ENCODE measurements at places on chromosomes 7 and 10. TPM values are rescaled to one million over a fixed set of nuclear protein-coding genes. Genes with fewer than 3 reads are reported as not detected.
A peak's percentile ranks its signal among the peaks of the same experiment; 100 is the strongest.

The LRRD1 gene
- 0.29 TPM for total RNA-seq

- no peak for DNase-seq
Observed at GRCh38 chr7:100190048-100190711, 12.5 kb downstream of the STAG3 start.

The TMEM254 gene
- 8.7 TPM for total RNA-seq

The SEMA3D gene
- total RNA-seq: 0.72 TPM

The SORCS1 gene
- total RNA-seq: not detected

The OR6V1 gene
- total RNA-seq: not detected

The BTBD16 gene
- not detected for total RNA-seq

DNA sequence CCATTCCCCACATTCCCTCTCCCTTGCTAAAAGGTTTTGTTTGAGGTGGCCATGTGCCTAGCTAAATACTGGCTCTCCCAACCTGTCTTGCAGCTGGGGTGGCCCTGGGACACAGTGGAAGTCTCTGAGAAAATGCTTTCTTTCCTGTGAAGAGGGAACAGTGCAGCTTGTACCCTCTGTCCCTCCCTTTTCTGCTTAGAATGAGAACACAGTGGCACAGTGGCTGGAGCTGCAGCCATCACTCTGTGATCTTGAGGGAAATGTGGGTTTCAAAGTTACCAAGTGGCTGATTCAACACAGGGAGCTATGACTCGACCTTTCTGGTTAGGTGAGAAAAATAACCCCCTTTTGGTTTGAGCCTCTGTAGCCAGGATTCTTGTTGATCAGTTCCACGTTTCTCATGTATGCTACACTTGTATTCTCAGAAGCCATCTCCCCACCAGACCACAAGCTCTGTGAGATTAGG lies 62.7 kb upstream of the CARD11 start:
- no peak for DNase-seq

DNA sequence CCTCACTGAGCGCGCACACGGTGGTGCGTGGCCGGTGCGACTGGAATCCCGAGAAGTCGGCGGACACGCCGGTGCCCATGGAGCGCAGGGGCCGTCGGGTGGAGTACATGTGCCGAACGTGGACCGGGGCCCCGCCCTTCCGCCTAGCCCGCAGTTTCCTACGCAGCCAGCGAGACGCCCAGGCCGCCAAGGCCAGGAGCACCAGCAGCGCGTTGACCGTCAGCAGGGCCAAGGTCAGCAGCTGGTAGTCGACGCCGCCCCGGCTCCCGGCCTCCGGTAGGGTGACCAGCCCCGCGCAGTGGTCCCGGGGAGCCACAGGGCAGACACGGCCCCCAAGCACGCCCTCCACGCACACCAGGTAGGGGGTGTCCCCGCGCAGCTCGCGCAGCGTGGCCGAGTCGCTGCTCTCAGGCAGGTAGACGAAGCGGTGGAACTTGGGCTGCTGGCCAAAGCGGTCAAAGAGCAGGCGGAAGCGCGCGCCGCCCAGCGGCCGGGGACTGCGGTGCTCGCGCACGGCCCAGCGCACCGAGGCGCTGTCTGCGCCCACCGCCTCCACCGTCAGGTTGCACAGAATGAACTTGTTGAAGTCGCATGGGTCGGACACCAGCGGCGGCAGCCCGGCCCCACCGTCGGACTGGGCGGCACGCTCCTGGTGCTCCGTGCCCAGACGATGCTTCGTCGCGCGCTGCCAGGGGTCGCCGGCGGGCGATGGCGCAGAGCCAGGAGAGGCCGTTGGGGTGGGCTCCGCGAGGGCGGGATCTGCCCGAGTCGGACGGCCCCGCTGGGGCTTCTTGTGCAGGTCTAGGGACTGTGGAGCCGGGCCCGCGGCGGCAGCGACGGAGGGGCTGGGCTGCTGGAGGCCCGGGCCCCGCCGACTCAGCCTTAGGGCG lies 2.2 kb downstream of the TRIL start:
- DNase-seq: no peak

The ECHDC3 gene
- 0.36 TPM for total RNA-seq

DNA sequence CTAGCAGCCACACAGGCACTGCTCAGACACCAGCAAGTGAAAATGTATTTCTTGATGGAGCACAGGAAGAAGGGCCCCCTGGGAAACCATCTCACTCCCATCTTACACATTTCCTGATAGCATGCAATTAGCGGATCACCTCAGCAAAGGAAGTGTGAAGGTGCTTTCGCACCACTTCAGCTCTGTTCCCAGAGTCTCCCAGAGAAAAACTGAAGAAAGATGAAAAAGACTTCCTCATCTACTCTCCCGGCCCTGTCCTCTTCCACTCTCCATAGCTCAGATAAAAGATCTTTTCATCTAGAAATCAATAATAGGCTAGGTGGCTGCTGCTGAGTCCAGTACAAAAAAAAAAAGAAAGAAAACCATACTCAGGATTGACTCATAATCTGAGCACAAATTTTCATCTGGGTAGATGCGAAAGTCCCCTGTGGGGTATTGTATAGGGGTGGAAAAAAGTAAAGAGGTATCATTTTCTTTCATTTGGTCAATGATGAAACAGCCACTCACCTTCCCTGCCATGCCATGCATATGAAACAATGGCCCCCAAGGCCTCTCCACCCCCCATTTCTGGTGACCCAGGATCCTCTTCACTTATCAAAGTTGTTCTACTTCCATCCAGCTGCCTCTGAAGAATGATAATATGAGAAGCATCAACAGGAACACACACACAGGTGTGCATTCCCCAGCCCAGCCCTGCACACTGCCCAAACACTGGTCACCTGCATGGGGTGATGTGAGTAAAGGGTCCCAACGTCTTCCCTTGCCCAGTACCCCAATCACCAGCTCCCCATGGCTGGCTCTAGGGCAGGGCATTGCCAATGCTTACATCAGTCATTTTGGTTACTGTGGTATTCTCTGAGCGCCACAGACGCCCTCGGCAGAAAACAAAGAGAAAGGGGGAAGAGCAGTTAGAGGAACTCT lies 48.8 kb upstream of the DGKI start:
- no peak for DNase-seq

GRCh38 chr10:66629996-66630395 lies 295.8 kb upstream of the LRRTM3 start:
- no peak for DNase-seq

- DNase-seq: peak; percentile 86
Observed at GRCh38 chr7:108094933-108095710, 35.0 kb downstream of the LAMB4 start.

DNA sequence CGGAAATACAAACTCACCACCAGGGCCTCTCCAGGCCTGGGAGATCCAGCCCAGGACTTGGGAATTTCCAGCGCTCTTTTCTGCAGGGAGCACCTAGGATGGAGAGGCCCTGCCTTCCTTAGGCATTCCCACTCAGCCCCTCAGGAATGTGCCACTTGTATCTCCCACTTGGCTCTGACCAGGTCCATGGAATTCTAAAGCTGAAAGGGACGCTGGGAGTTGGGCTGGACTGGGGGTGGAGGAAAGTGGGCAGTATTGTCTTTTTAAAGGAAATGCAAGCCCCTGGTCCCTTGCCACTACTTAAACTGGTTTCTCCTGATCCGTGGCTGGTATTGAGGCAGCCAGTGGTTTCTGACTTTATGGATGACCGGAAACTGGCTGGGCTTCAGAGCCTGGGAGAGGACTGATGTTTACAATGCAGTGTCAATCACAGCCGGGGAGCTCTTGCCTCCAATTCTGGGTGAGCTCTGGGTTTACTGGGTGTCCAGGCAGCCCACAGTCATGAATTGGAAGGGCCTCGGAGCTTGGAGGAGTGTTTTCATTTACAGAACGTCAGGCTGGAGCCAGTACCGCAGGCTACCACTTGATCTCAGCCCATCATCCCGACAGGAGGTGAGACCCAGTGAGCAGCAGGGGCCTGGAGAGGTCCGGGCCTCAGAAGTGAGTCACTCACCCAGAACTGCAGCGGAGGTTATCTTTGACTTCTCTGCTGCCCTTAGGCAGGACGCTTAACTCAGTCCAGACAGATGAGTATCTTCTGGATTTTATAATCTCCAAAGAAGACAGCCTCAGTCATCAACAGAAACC lies 27.3 kb downstream of the AGAP3 start:
- DNase-seq: peak; percentile 99

The ZCWPW1 gene
- total RNA-seq: 2.2 TPM

The ACHE gene
- total RNA-seq: under 0.01 TPM

The ZNF33B gene
- 9.4 TPM for total RNA-seq

DNA sequence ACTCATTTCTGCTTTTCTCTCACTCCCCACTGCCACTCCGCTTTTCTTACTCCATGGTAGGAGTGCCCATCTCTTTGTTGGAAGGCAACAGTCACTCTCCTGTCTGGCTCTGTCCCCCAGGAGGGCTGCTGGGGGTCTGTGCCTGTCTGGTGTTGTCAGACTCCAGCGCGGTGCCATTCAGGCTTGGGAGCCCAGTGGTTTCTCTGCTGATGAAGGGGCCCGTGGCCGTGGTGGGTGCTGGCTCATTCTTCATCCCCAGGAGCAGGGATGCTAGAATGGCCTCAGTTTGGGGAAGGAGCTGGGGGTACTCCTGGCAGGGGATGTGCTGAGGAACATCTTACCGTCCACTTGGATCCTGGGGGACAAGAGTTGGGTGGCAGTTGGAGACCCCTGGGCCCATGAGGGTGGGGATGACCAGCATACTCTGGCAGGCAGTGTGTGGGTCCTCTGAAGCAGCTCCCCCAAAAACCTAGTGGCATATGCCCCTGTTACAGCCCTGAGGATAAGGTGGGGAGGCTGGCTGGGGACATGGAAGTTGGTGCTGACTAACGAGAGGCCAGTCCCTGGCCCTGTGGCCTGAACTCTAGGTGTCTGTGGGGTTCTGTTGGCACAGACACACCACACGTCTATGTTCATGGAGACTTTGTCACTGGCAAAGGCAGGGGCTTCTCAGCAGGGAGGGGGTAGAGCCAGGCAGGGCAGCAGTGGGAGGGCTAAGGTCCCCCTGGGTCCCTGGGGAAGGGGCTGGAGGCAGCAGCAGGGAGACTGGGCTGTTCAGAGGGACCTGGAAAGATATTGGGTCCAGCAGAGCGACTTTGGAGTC lies 102.8 kb upstream of the RET start:
- peak; percentile 59 for DNase-seq

GRCh38 chr10:58771863-58772262 lies 259.2 kb downstream of the BICC1 start:
- DNase-seq: no peak

The PLXDC2 gene
- total RNA-seq: 86.9 TPM

GRCh38 chr10:115884331-115884730 lies 388.7 kb downstream of the GFRA1 start:
- no peak for DNase-seq

The FAM237B gene
- not detected for total RNA-seq

DNA sequence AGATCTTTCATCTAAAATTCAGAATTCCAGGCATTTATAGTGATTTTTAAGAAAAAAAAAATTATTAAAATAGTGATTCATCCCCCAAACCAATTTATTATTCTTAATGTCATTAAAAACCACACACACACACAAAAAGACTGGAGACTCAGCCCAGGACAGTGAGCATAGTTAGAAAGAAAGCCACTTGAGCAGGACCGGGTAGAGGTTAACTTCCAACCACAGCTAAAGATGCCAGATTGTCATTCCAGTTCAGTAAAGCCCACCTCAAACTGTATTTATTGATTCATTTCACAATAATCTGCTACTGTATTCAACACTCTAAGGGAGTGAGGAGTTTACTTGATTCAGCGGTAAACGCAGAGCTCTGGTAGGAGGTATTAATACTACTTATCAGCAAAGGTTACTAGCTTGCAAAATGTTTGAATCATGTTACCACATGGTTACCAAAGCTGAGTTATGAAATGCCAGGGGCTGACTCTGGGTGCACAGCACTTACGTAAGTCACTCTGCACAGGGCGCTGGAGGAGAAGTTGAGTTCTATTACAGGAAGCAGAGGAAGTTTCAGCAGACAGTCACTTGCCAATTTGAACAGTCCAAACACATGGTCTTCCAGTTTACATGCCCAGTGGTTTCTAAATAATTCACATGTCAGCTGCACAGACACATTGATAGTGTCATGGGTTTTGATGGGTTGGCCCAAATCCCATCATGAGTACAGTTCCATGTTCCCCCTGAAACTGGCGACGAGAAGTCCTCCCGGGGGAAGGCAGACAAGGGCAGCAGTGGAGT lies 64.6 kb downstream of the KLF6 start:
- peak; percentile 96 for DNase-seq

The CTBP2 gene
- total RNA-seq: 65.1 TPM

DNA sequence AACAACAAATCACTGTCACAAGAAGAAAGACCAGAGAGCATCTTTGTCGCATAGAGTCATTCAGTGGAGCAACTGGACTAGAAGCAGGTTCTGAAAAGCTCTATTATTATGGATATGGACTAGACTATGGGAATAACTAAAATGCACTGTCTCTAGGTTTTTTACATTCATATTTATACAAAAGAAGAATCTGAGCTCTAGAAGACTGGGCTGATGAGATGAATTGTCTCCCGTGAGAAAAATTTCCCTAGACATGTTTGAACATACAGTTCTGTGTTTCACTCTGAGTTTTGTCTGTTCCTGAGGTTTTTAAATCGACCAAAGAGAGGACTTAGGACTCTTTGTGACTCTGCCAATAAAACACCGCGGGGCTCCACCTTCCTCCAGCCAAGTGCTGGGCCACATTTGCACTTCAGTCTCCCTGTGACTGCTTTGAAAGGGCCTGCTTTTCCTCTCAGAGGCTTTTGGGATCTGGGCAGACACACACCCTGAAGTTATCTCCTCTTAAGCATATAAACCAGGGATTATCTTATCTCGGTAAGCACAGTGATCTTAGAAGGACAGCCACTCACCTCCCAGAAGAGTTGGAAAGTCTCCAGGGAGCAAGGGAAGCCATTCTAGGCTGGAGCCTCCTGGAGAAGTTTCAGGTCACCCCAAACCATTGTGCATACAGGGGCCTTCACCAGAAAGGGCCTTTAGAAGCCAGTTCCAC lies 101.0 kb upstream of the JCAD start:
- DNase-seq: no peak

The SKIDA1 gene
- total RNA-seq: 0.29 TPM

- DNase-seq: no peak
Observed at GRCh38 chr7:43922726-43923125, 3.5 kb upstream of the UBE2D4 start.

DNA sequence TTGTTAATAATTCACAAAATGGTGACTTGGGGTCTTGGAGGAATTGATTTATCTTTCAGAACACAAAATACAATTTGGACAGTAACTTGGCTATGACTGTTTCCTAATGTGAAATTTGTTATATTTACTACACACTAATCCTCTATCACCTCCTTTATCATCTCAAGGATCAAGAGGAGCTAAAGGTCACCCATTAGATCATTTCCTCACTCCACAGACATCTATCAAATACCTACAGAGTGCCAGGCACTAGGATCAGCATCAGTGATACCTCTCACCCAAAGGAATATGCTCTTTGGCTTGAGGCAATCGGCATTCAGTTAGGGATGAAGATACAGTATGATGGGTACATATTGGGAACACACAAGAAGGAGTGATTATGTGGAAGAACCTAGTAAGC lies 132.1 kb downstream of the INHBA start:
- DNase-seq: no peak

DNA sequence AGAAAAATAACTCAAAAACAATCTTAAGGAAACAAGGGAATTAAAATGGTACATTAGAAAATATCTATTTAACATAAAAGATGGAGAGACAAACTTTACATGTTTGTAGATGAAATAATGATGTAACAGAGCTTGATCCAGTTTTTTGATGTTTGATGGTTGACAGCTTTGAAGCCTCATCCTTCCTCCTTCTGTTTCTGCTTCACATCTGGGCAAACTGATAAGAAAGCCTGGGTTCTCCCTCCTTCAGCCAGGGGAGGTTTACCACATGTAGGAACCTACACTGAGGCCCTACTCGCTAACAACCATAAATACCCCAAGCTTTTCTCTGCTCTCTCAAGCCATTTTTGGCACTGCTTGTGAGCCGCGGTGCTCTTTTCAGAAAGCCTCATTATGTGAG lies 82.8 kb upstream of the ZNF32 start:
- DNase-seq: no peak

The CALML5 gene
- not detected for total RNA-seq

Data from osteoblast (primary cell).